ENCODE measurements at places on chromosomes 2 and 18.
A peak's percentile ranks its signal among the peaks of the same experiment; 100 is the strongest.

DNA sequence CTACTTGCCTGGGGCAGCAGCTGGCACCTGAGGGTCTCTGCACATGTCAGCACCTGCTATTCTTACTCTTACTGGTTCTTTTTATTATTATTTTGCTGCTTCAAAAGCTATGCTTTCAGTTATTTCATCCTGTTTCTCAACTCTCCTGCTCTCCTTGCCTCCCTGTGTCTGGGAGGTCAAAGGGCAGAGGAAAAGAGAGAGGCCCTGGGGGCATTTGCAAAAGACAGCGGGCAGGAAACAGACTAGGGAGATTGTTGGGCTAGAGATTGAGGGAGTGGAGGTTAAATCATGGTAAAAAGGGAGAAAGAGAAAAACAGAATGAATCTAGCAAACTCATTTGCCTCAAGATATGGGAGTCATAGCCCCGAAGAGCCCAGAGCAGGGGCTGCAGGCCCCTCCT is 21.1 kb upstream of the RPL31 start:
- DNase-seq, result no peak

GRCh38 chr2:156340377-156340776 is 7.9 kb upstream of the NR4A2 start:
- no peak for DNase-seq

DNA sequence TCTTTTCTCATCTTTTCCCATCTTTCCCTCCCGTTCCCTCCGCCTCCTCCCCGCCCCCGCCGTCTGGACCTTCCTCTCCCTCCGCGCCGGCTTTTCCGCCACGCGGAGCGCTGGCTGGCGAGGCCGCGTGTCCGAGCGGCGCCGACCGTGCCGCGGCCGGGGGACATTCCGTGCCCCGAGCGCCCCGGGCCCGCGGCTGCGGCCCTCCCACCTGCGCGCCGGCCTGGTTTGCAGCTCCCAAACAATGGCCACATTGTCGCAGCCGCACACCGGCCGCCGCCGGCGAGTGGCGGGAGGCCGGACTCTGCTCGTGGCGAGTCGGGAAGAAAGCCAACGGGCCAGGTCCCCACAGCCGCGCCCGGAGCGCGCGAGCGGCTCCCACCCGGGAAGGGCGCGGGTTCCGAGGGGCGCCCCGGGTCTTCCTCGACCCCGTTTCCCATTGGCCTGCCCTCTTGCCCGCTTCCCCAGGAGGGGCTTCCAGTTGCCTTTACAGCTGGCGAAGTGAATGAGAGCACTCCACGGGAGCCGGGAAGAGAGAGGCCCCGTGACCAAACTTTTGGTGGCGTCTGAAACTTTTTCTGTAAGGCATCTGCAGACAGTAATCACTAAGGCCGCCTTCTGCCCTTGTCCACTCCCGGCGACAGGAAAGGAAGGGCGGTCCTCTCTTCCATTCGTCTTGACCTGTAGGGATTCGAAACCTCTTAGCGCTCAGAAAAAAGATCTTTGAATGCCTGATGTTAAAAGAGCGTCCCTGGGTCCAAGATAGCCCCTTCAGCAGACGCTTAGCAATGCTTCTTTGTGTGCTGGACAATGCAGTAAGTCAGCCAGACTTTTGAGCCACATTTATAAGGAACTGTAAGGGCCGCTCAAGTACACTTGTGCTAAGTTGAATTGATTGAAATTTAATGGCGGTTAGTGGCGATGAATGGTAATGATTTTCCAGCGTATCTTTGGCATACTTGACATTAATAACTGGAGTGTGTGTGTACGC is 6.2 kb downstream of the GLI2 start:
- DNase-seq, result no peak

DNA sequence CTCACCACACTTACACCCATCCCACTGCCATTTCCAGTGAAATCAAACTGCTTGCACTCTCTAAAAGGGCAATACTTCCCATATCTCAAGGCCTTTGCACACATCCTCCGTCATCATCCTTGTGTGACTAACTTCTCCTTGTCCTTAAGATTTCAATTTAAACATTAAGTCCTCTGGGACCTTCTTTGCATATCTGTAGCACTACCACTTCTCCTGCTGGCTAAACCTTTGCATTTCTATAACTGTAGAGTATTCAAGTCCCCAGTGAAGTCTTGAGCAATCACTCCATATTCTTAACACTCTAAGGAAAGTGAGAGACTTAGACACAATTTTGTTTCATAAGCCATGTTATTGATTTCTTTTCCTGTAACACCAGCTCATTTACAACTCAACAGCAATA is 136.8 kb upstream of the EPHA4 start:
- DNase-seq, result no peak

GRCh38 chr18:56245866-56246580 is 392.4 kb downstream of the TXNL1 start:
- no peak for DNase-seq

DNA sequence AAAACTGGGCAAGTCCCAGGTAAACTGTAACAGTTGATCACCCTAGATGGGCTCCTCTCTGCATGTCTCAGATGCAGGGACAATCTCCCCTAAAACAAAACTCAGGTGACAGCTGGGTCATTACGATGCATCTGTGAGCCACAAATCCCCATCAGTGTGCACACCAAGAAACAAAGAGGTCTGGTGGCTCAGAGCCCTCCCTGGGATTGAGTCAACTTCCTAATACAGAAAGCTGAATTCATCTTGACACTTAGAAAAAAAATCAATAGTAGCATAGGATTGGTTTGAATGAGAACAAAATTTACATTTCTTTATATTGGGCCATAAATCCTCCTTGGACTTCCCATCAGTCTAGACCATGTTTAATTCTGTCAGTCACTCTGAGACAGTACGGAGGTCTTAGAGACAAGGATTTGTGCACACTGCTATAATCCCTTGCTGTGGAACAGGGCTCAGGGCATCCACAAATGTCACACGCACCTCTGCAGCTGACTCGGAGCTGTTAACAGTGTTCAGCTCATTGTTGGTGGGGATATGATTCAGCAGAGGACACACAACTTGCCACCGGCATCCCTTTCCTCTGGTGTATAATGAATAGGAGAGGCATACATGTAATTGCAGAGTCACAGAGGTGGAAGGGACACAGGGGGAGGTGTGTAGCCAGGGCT is 44.5 kb upstream of the DAPL1 start:
- no peak for DNase-seq

GRCh38 chr18:7319161-7319560 is 88.3 kb downstream of the LRRC30 start:
- DNase-seq, result no peak

GRCh38 chr2:240893363-240893844 is 2.6 kb downstream of the MAB21L4 start:
- no peak for DNase-seq

DNA sequence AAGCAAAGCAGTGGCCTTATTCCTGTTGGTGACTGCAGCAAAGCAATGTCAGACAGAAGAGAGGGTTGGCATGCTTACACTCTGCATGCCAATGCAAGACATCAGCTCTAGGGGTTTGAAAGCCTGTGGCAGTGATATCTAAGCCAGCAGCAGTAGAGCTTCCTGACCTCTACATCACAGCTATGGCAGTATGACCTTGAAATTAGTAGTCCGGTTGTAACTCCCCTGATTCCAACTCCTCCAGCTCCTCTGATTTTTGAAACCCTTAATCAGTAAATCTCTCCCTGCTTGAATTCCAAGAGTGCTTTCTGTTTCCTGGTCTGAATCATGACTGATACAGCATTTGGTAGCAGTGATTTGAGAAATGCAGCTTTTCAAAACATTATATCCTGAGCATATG is 60.0 kb upstream of the LRP1B start:
- no peak for DNase-seq

- DNase-seq, result no peak
Measured at GRCh38 chr2:62966991-62967390, 83.6 kb upstream of the OTX1 start.

- DNase-seq, result no peak
Measured at GRCh38 chr2:224039770-224040440, 819 bp upstream of the SERPINE2 start.

DNA sequence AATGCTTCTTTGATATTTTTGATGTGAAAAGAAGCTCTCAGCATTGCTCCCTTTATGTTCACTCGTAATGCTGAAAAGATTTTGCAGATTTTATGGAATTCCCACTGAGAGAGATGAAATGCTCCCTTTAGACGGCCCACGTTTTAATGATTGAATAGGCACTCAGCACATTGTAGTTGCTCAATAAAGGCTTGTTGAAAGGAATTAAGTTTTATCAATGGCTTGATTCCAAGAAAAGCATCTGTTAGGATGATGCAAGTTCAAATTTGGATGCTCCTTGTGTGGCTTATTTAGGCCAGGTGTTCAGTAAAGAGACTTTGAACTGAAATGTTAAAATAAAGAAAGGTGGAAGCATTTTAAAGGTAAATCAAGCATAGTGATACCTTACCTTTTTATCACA is 725.1 kb downstream of the EPHA4 start:
- DNase-seq, result no peak

GRCh38 chr2:30673127-30673526 is 134.1 kb downstream of the CAPN13 start:
- DNase-seq, result no peak

- DNase-seq, result no peak
Measured at GRCh38 chr2:150630587-150631235, 143.2 kb upstream of the RND3 start.

- DNase-seq, result no peak
Measured at GRCh38 chr2:200670313-200670712, 84.5 kb downstream of the AOX1 start.

DNA sequence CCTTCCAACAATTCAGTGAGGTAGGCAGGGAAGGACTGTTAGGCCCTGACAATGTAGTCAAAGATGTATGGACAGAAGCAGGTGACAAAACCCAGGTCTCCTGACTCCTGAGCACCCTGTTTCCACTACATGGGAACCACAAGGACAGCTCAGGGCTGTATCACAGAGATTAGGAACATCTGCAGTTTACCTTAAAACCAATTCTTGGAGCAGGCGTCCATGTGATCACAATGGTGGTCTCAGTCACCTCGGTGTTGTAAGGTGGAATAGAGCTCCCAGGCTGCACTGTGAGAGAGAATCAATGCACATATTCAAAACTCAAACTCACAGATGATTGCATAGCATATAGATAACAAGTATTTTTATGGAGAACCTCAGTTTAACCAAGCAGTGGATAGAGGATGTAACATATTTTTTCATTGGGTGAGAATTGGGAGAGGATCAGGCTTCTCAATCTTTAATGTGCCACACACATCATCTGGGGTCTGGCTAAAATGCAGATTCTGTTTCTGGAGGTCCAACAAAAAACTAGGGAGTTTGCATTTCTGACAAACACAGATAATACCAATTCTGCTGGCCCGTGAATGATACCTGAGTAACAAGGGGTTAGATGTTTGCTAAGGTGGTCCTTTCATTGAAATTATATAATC is 36.7 kb downstream of the FN1 start:
- DNase-seq, result no peak

- no peak for DNase-seq
Measured at GRCh38 chr2:98454500-98455235, 10.0 kb downstream of the INPP4A start.

- DNase-seq, result peak; percentile 64
Measured at GRCh38 chr2:104378853-104379374, 475.0 kb upstream of the POU3F3 start.

DNA sequence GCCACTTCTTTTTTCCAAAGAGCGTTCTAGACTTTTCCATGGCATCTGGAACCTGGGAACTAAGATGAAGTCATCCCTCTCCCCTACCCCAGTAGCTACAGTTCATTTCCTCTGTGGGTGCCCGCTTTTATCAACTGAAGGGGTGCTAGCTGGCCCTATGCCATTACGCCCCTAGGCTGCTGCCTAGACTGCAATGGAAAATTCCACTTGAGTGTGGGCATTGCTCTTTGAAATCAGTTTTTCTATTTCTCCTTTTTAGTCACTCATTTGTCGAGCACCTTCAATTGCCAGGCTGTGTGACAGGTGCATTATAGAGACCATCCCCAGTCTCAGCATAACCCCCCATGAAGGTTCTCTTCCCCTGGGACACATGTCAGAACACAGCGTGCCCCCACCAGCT is 7.3 kb downstream of the TEX51 start:
- no peak for DNase-seq

- DNase-seq, result peak; percentile 54
Measured at GRCh38 chr2:39437522-39438296, 624 bp upstream of the MAP4K3 start.

GRCh38 chr2:71327916-71328315 is 3.7 kb upstream of the ZNF638 start:
- DNase-seq, result no peak

DNA sequence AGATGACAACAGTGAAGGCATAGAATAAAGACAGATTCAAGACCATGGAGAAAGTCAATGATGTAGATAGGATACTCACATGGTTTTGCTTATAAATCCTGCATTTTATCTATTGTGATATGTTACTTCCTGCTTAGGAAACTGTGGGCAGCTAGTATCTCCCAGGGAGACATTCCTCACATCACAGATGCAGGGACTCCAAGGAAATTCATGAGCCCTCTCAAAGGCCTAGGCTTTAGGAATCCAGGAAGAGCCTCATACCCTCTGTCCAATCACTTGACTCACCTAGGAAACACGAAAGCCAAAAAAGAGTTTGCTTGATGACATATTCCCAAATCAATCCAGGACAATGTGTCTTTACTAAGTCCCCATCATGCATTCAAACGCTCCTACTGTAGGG is 247.8 kb upstream of the KLHL29 start:
- DNase-seq, result no peak

- DNase-seq, result no peak
Measured at GRCh38 chr2:819121-819520, 131.5 kb upstream of the SNTG2 start.

GRCh38 chr2:26432859-26433258 is 31.1 kb downstream of the DRC1 start:
- no peak for DNase-seq

- DNase-seq, result no peak
Measured at GRCh38 chr2:208250388-208250787, 4.5 kb downstream of the IDH1 start.

GRCh38 chr2:239545741-239546392 is 145.0 kb upstream of the HDAC4 start:
- no peak for DNase-seq

DNA sequence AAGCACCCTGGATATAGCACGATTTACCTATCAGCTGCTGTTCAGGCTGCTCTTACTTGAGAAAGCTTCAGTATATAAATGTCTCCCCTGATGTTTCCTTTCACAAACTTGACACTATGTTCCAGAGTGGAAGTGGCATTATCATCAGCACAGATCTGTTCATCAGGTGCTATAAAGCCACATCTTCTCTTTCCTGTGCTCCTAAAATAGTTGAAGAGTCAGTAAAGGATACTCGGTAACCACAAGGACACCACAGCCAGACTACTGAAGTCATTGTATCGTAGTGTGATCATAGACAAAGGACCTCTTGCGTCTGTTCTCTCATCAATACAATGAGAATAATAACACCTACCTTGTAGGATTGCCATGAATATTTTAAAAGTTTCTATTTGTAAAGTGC is 841.0 kb upstream of the CELF4 start:
- no peak for DNase-seq

All from COR-L47 (cell line).